ENCODE measurements at places on chromosomes 6 and 20. TPM values are rescaled to one million over a fixed set of nuclear protein-coding genes. Genes with fewer than 3 reads are reported as not detected.

The ADGRF4 gene
- total RNA-seq: not detected

DNA sequence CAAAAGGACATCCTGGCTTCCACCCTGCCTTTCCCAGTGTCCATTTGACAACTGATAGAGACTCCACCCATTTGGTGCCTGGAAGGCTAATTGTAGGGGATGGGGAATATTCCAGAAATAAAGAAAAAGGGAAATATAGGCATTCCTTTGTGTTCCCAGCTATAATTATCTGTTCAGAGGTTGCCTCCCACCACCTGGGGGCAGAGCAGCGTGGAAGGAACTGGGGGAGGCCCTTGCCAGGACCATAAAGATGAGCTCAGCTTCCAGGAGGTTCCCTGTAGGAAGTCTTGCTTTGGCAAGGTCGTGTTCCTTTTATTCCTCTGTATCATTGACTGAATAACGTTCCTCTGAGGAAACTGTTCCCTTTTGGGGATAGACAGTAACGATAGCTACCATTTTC, 214.7 kb downstream of the TFAP2C start:
- H3K36me3 ChIP-seq: no peaks in the 10 kb centered on the region
- H3K4me1 ChIP-seq: peaks cover 13% of the 10 kb centered on the region
- no peak for DNase-seq
- no peak overlapping the region for H3K4me3 ChIP-seq
- H3K27ac ChIP-seq: no peak overlapping the region
- H3K27me3 ChIP-seq: no peaks in the 10 kb centered on the region

DNA sequence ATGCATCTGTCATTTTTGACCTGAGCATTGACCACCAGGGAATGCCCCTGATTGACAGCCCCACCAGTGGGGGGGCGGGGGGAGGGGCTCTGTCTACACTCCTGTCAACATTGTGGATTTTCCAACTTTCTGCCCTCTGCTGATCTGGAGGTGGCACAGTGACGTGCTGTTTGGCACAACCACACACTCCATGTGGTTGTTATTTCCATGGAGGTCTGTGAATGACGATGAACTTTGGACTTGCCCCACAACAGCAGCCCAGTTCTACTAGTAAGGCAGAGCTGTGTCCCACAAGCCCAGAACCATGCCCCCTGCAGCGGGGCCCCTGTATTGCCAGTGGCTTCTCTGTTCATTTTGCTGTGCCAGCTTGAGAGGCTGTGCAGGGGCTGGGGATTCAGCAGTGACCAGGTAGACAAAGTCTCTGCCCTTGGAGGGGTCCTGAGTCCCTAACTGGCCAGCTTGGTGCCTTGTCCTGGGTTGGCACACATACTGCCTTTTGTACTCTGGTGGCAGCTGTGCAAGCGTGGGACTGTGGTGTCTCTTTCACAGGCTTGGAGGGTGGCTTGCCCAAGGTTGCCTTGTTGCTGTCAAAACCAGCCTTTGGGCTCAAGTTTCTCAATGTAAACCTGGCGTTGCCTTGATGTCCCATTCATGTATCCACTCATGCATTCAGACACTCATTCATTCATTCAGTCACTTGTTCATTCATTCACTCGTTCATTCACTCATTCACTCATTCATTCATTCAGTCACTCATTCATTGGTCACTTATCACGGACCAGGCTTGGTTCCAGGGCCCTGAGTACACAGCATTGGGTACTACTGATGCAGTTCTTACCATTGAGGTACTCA, 108.5 kb downstream of the SYCP2 start:
- no peaks in the 10 kb centered on the region for H3K4me1 ChIP-seq
- H3K36me3 ChIP-seq: no peaks in the 10 kb centered on the region
- no peak overlapping the region for H3K4me3 ChIP-seq

DNA sequence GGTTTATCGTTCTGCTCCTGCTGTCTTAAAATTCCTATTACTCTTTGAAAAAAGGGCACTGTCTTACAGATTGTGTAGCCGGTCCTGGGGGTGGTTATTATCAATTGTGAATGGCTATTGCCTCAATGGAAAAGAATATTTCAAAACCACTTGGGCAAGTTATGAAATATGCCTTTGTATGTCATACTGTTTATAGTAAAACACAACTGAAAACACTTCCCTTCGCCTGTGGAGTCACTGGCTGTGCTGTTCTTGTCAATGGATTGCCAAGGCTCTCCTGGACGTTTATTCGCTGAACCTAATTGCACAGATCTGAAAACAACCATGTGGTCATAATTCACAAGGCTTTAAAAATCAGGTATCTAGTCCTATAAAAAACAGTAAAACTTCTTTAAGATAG, 47.8 kb upstream of the TAGAP start:
- H3K27ac ChIP-seq: no peak overlapping the region
- no peak for DNase-seq
- H3K4me1 ChIP-seq: no peaks in the 10 kb centered on the region
- no peaks in the 10 kb centered on the region for H3K36me3 ChIP-seq
- H3K4me3 ChIP-seq: no peak overlapping the region

Data from thyroid gland (tissue), 4 donors.